ENCODE measurements at places on chromosomes 11 and 22. TPM values are rescaled to one million over a fixed set of nuclear protein-coding genes. Genes with fewer than 3 reads are reported as not detected.

BID gene
- total RNA-seq = 59.0 TPM

DNA sequence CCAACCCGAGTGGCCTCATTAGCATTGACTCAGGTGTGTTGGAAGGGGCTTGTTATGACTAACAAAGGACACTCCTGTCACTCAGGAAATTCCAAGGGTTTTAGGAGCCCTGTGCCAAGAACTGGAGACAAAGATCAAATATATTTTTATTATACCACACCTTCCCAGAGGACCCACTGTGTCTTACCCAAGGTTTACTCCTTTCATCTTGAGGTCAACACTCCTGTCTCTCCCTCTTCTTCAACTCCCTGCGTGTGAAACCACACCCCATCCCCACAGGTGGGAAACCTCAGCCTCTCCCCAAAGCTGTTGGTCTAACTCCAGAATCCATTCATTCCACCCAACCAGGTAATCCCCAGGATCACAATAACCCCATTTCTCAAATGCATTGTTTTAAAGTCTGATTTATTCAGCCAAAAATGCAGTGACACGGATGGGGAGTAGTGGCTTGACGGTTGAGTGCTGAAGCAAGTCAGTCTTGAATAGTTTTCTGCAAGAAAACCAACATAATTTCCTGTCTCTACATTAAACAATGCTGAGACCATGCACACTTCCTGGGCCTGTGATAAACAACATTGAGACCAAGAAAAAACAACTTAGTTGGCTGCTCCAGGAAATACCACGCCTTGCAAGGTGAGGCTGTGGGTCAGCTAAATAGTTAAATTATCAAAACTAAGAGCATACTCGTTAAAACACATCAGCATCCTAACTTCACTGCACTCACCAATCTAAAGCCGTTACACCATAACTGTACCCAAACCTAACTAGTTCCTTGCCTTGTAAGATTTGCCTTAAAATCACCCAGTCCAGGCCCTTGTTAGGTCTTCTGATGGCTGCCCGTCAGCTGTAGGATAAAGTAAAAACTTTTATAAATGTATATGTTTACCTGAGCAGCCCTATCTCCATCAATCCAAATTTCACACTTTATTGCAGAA is 38.5 kb upstream of the SPON1 start:
- no peaks in the 10 kb centered on the region for H3K27me3 ChIP-seq
- H3K4me1 ChIP-seq = peaks cover 46% of the 10 kb centered on the region
- peak overlapping the region; percentile 76 for H3K27ac ChIP-seq
- DNase-seq = peak; percentile 75
- no peaks in the 10 kb centered on the region for H3K36me3 ChIP-seq

GRCh38 chr11:115097796-115098408 is 406.3 kb downstream of the CADM1 start:
- H3K4me3 ChIP-seq = no peak overlapping the region
- no peak for DNase-seq
- H3K4me1 ChIP-seq = no peaks in the 10 kb centered on the region
- H3K27ac ChIP-seq = no peak overlapping the region

DNA sequence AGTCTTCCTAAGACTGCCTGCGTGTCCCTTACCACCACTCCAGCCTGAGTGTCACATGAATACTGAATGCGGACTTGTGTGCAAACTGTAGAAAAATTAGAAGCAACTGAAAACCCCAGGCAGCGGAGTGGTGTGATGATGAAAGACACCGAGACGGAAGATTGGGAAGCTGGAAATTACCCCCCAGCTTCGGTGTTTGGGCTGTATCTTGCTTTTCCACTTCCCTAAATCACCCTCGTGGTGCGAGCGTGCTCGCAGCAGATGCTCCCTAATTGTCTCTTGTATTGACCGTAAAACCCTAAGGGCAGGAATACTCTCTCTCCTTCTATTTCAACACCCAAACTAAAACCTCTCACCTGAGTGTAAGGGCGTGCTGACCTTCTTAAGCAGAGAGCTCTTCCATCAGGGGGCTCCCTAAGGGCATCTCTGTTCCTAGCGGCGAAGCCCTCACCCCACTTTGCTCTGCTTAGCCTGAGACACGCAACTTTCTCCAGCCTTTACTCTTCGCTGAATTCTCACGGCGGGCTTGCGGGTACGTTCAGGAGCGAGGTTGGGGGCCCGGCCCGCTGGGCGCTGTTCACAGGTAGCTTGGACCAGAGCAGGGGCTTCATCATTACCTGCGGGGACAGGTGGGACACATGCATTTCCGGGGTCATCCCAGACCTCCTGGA is 62.4 kb downstream of the CRYBB2 start:
- H3K27me3 ChIP-seq = peaks cover 57% of the 10 kb centered on the region
- no peaks in the 10 kb centered on the region for H3K4me1 ChIP-seq
- H3K36me3 ChIP-seq = no peaks in the 10 kb centered on the region
- no peak for DNase-seq
- no peak overlapping the region for H3K4me3 ChIP-seq
